ENCODE measurements at places on chromosomes 7 and 10.

GRCh38 chr7:22302951-22303423, 54.0 kb downstream of the RAPGEF5 start:
- no peak for DNase-seq

DNA sequence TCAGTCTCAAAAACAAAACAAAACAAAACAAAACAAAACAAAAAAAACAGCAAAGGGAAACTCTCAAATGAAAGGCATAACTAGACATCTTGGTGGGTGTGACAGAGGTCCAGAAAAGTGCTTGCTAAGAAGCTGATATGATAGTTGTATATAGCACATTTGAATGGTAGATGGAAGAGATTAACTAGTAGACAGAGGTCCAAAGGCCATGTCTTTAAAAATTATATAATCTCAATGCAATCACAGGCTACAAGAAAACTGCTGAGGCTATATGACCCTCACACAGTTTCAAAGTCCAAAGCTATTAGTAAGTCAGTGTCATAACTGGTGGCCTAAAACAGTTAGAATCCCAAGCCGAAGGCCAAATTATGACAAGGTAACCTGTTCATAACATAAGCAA, 15.6 kb upstream of the CUBN start:
- DNase-seq: no peak

GRCh38 chr10:70602665-70603448, at the start of gene PRF1:
Gene PRF1 (minus strand): TSS chr10:70602741. CDS start chr10:70600902, 1,839 bp downstream.
- peak; percentile 74 for DNase-seq

DNA sequence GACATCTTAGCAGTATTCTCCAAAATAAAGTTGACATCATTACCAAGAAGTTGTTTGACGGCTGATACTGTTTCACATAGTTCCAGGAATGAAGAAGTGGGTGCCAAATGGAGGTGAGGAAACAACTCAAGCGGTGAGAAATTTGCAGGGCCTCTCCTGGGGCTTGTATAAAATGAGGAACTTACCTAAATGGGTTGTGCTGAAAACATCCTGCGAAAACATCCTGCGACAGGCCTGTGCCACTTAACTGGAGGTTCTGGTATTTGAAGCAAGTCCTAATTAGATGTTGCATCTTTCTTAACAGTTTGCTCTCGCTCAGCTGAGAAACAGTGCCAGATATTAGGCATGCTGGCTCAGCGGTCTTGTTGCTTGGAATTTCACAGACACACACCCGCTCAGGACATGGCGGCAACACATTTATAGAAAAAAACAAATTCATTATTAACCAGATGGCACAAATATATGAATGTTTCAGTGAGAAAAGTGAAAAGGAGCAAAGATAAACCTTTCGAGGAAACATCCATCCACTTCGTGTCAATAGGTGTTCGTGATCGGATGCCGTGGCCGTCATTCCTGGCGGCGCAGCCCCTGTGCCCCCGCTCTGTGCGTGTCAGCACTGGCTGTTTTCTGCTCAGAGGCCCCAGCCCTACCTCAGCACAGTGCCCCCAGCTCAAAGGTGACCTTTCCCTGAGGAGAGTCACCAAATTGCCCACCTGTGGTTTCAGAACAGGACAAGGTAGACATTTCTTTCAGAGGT, 48.1 kb downstream of the CDC123 start:
- DNase-seq: no peak

- DNase-seq: no peak
Observed at GRCh38 chr10:128377988-128378387, 251.8 kb upstream of the MKI67 start.

DNA sequence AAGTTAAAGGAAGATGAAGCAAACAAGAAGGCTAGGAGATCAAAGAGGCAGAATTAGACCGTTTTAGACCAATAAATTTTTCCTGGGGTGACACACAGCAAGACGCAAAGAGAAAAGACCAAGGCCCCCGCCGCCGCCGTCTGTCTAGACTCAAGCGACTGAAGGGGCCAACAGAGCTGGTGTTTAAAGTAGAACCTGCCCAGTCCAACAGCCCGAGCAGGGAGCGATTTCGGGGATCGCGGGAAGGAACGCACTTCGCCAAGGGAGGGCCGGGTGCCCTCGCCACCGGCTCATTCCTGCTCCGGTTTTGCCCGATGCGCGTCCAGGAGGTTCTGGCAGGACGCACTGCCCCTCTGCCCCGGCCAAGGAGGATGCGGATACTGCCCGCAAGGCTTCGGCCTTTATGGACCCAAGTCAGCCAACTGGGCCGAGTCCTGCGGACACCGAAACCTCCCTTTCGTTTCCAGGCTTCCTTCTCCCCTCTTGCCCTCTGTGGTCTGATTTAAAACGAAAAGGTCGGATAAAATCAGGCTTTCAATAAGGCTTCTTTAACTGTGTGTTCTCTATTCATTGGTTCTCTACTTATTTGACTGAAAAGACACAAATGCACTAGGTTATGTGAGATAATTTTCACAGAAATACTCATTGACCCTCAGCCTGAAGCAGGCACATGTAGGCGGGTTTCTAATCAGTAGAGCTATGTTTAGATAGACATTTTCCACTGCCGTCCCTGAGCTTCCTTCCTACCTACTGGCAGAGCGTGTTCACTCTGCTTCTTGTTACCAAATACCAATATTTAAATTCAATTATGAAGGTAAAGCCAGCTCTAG, 2.2 kb upstream of the HOXA7 start:
- no peak for DNase-seq

DNA sequence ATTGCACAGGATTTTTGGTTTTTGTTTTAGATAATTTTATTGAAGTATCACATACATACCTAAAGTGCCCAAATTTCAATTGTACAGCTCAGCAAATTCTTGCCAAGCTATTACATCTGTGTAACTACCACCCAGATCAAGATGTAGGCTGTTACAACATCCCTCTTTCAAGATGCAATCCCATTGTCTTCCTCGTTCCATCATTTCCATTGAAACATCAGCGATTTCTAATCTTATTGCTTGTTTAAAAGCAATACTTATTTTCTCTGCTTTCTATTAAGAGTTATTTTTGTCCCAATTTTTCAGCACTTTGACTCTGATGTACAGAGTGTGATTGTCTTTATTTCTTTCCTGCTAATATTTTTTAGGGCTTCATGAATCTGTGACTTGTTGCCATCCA, 372.8 kb upstream of the SHH start:
- no peak for DNase-seq

GRCh38 chr10:76051007-76051936, 619.8 kb downstream of the LRMDA start:
- DNase-seq: no peak

GRCh38 chr7:45031829-45032228, 31.8 kb downstream of the CCM2 start:
- no peak for DNase-seq

DNA sequence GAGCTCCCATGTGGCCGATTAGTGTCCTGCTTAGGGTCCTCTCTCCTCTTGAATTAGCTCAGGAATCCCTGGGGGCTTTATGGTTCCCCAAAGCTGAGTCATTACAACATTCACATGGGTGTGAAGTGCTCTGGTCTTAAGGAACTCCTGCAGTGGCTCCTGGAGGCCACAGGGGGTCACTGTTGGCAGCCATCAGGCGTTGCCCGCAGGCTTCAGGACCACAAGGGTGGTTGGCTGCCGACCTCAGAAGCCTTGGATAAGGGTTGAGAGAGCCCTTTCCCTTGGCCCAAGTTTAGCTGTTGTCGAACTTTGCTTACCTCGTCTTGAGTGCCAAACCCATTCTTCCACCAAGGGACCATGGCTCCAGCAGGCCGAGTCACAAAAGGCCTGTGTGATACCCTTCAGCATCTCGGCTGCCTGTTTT, 61.7 kb downstream of the SH2D4B start:
- DNase-seq: no peak

- DNase-seq: no peak
Observed at GRCh38 chr10:95394161-95394880, 103.5 kb upstream of the PDLIM1 start.

DNA sequence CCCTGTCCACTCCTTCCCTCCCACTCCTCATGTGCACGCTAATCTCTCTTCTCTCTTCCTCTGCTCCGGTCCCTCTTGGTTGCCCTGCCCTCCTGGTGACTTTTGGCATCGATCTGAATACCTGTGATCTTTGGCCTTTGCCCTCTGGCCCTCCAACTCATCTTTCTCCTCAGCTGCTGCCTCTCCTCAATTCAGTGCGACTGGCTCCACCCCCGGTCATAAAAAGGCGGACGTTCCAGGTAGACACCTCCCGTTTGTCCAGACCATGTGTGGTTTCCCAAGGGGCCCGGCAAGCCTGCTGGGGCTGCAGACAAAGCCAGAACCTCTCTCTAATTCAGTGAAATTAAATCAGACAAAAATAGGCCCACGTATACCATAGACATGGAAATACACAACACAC, 96.8 kb downstream of the COL13A1 start:
- DNase-seq: no peak

DNA sequence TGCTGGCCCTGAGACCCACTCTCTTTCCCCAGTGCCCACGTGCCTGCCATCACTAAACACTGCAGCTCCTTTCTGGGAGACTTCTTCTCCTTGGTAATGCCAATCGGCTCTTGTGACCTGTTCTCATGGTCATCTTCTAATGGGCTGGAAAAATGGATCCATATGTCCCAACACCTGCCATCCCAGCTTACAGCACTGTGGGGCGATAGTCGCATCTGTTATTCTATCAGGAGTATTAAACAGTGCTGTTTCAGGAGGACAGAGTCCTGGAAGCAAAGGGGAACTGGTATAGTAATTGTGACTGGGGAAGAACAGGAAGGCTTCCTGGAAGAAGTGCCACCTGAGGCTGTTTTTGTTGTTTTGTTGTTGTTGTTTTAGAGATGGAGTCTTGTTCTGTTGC, 411.2 kb downstream of the GLRX3 start:
- no peak for DNase-seq

- DNase-seq: no peak
Observed at GRCh38 chr7:39651265-39651664, 27.9 kb downstream of the RALA start.

DNA sequence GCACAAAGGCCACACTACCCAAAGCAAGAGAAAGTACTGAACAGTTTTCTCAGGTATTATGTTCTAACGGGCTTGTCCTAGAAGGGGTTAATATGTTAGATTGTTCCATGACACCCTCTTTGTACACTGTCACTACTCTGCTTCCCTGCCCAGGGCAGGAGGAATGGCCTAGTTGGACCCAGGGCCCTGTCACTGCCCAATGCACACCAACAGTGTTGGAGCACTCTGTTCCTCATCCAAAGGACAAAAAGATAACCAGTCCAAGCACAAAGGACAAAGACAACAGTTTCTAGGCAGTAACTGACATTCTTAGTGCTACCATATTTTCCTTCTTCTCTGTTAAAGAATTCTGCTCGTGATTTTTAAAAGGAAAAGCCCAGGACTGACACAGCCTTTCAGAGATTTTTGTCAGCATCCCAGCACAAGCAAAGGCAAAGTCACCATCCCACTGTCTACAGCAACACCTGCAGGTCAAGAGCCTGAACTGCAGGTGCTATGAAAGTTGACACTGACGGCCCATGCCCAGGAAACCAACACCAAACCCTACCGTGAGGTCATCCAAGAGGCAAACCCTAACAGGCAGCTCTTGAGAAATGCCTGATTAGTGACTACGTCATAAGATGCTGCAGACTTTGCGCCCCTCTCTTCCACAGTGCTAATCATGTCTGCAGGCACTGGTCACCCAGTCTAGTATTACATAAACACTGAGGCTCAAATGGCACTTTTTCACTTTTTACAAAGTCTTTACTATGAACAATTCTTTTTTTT, 13.2 kb downstream of the NUDCD3 start:
- peak; percentile 60 for DNase-seq

- no peak for DNase-seq
Observed at GRCh38 chr7:47578579-47579270, 3.2 kb downstream of the TNS3 start.

DNA sequence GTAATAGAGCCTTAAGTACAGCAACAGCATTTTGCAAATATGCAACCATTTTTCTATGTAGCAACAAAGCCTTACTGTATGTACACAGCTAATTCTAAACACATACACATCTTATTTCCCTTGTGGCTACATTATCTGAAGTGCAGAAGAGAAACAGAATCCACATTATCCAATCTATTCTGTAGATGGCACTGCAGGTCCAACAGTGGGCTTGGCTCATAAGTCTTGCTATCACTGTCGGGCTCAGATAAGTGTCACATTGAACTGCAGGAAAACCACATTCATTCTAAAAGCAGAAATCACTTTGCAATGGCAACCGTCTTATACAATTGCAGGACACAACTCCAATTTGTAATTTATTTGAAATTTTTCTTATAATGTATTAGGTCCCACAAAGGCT, 109.8 kb upstream of the NOBOX start:
- DNase-seq: no peak

- no peak for DNase-seq
Observed at GRCh38 chr7:46157404-46157803, 236.3 kb upstream of the IGFBP3 start.

GRCh38 chr10:49398986-49399385, 3.1 kb upstream of the DRGX start:
- no peak for DNase-seq

DNA sequence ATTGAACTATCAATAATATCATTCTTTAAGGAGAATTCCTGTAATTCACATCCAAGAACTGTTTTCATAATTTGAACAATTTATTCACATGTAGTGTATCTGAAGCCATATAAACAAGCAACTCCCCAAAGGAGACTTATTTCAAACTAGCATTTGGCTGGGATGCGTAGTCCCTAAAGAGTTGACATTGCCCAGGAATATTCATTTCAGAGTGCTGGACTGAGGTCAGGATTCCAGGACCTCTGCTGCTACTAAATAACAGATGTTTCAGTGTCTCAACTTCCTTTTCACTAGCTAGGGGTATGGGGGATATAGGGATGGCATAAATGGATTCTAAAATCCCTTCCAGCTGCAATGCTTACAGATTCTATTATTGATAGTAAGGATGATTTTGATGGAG, 177.0 kb downstream of the TSPAN12 start:
- no peak for DNase-seq

- DNase-seq: no peak
Observed at GRCh38 chr10:63221950-63222349, 88.8 kb downstream of the NRBF2 start.

DNA sequence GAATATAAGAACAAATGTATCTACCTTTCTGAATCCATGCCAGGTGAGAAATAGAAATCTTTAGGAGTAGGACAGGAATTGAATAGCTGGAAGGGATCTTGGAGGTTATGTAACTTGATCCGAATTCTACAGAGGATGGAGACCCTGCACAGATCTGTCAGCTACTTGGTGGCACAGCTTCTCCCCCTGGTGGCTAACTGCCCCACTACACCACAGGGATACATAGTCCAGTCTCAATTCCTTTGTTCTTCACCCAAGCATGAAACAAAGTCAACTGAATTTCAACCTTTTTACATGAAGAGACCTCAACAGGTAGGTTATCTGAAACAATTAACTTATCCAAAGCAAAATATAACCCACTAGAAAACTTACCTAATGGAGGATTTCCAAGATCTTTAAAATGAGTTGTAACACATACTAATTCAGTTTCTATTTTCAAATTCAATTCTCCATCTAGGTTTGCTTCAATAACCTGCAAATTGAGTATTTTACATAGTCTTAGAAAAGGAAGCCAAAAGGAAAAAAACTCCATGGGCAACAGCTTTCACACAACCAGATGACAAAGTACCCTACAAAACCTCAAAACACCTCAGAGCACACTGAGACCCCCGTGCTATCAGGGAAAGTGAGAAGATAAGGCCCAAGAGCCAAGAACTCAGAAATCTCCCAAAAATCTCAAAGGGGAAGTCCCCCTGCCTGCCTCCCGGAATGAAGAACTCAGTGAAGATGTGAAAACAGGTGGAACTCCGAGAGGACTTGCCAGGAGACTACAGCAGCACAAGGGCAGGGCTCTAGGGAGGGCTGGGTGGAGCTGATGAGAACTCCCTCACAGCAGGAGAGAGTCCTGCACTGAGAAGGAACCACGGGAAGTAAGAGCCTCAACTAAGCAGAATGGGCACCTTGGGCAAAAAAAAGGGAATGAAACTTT, 10.3 kb downstream of the HUS1 start:
- DNase-seq: peak; percentile 31
